Stimulated activated CD4-positive, alpha-beta T cell treated with anti-CD3 and anti-CD28 coated beads, TNF-alpha, amount 100 ng/mL, for 48 hours (primary cell): ENCODE measurements at places on chromosomes 7 and 10.

GRCh38 chr10:29057822-29058331, 231.0 kb upstream of the LYZL1 start:
- no peak for DNase-seq

DNA sequence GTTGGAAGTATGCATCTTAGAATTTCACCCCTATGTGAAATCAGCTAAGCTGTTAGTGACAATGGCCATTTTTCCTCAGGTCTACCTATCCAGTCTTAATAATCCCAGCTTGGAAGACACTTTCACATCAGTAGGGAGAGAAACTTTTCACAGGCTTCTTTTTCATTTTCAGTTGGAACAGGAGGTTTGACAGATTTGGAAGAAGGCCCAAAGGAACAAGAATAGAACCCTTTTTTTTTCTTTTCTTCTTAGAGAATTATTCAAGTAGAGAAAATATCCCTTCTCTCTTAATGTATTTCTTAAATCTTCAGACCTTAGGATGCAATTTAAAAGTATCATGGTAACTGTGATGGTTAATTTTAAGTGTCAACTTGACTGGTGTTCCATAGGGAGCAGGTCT, 410.5 kb upstream of the C7orf33 start:
- no peak for DNase-seq

- no peak for DNase-seq
These were observed 1.4 kb downstream of the HPS6 start for GRCh38 chr10:102066399-102067088.

DNA sequence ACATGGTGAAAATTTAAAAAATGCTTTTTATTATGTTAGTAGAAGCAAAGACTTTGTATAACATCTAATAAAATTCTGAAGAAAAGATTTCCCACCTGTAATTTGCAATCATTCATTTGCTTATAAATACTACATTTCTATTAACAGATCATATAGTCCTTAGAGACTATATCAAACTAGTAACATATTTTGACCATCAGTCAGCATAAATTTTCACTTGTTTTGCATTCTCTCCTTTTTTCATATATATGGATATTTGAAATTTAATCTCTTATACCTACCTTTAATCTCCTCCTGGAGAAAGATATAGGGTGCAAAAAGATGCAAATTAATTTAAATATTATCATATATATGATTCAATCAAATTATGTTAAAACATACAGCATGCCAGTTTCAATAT, 16.9 kb upstream of the TAS2R16 start:
- DNase-seq, result no peak

DNA sequence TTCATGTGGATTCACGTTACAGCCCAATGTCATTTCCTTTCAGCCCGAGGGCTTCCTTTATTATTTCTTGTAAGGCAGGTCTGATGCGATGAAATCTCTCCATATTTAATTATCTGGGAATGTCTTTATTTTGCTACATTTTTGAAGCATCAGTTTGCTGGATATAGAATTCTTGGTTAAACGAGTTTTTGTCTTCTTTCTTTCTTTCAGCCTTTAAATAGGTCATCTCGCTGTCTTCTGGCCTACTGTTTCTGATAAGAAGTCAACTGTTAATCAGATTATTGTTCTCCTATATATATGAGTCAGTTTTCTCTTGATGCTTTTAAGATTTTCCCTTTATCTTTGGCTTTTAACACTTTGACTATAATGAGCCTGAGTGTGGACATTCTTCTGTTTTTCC, 184.7 kb downstream of the TMEM178B start:
- no peak for DNase-seq

DNA sequence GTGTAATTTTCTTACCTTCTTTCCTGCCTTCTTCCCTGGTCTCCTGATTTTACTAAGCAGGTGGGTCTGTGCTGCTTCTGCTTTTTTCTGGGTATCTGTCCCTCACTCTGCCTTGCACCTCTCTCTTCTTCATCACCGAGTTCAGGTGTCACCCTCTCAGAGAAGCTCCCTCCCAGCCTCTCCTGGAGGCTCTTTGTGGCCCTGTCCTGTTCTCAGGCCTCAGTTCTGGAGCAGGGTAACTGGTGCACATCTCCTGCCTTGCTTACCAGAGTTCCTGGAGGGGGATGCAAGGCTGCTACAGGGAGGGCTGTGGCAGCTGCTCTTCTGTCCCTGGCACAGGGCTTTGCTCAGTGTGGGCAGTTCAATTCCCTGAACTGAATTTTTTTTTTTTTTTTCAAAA, 66.1 kb downstream of the RBM33 start:
- no peak for DNase-seq

GRCh38 chr10:132212816-132213215, 26.1 kb downstream of the DPYSL4 start:
- DNase-seq, result no peak

DNA sequence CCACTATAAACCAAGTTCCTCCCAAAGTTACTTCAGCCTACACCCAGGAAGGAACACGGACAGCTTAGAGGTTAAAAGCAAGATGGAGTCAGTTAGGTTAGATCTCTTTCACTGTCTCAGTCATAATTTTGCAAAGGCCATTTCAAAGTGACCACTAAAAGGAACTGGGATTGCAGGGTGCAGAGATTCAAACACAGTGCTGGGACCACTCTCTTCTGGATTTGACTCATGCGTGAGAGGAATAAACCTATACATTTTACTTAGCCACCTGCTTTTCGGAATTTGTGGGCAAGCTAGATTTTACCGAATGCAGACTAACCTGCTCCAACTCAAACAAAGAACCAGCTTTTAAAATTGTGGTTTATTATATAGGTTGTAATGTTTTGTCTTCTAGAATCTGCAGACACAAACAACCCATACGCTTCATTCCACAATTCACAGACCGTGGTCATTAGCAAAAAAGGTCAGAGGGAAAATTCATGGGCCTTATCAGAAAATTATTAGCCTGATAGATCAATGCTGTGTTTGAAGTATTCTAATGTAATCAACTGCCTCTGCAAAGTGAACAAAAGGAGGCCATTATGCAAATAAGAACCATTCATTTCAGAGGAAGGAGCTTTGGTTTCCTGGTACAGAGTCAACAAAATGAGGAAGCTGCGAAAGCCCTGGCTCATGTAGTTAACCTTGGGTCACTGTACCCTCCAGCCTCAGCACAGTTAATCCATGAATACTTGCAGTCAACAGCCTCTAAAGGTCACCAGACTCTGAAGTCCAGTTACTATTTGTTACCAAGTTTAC, 342.7 kb upstream of the KLF6 start:
- DNase-seq, result no peak

DNA sequence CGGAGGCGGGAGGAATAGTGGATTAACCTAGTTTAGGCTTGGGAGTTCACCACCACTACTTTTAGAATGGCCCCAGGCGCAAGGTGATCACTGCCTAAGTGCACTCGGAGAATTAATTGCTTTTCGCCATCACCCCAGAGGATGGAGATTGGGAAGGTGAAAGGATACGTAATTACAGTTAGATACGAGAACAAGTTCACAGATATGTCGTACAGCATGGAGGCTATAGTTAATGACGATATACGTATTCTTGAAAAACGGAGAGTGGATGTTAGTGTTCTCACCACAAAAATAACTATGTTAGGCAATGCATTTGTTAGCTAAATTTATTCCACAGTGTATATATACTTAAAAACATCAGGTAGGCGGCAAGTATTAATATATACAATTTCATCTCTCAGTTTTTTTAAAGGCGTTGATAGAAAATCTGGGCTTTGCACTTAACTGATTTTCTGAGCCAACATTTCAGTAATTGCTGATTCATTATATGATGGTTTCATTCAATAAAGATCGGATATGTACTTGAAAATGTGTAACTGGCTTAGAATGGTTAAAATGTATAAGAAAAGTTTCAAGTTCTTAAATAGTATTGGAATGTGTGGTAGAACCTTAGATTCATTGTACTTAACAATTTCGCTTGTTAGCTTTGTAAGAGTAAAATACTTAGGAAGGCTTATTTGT, 683 bp downstream of the CDC123 start:
- no peak for DNase-seq

- DNase-seq, result no peak
These were observed 16.5 kb downstream of the TMEM236 start for GRCh38 chr10:17768496-17768895.

GRCh38 chr10:48266528-48266927, 8.0 kb downstream of the FRMPD2 start:
- no peak for DNase-seq

DNA sequence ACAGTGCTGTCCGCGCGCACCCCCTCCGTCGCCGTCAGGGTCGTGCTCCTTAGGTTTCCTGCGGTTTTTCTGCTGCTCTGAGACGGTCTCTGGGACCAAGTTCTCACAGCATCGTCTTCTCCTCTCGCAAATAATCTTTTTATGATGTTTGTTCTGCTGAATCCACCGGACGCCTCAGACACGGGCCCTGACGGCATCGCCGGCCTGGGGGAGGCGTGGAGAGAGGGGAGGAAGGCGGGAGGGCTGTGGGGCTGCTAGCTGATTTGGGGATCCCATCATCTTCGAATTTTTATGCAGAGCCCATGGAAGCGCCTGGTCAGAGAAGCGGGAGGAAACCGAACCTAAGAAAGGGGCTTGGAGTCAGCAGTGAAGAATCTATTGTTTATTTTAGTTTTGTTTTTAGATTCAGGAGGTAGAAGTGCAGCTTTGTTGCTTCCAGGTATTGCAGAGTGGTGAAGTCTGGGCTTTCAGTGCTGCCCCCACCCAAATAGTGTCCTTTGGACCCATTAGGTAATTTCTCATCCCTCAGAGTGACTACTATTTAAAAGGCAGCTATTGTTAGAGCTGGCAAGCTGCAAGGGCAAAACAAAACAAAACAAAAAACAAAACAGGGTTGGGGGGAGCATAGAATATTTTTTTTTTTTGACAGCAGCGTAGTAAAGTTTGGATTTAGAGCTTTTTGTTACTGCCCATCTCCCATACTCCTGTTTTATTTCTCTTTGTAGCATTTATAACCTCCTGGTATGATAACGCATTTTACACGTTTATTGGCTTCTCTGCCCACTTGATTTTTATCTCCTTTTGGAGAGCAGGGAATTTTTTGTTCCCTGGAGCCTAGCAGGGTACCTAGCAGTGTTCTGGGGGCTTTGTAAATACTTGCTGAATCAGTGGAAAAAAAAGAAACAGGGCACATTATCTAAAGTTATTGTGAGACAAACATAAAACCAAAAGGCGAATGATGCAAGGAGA, 92.6 kb downstream of the SPAG6 start:
- no peak for DNase-seq

DNA sequence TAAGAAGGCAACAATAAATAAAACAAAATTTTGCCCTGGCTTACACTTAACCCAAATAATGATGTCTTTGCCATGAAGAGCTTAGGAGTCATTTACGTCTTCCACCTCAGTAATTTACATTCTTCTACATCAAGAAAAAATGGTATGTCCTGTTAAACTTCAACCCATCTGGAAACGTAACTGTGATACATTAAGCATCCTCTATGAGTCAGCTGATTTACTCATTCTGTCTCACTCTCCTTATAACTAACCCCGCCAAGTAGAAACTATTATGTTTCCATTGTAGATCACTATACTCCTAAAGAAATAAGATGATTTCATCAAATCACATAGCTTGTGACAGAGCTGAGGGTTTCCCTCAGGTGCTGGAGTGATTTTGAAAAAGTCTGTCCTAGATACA, 330.7 kb downstream of the CDC14C start:
- no peak for DNase-seq
